ENCODE measurements at places on chromosomes 1 and 21.
A peak's percentile ranks its signal among the peaks of the same experiment; 100 is the strongest.

DNA sequence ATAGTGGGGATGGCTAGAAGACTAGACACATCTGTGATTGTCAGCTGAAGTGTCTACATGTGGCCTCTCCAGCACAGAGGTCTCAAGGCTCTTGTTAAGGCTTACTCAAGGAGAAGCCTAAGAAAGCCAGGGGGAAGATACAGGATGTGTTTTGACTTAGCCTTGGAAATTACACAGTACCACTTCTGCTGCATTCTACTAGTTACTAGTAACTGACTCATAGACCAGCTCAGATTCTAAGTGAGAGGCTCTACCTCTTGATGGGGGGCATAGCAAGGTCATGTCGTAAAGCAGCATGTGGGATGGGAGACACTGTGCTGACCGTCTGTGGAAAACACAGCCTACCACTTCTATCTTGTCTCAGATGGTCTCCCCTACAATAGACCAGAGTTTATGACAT, 99.5 kb downstream of the UBE2U start:
- DNase-seq, result no peak

DNA sequence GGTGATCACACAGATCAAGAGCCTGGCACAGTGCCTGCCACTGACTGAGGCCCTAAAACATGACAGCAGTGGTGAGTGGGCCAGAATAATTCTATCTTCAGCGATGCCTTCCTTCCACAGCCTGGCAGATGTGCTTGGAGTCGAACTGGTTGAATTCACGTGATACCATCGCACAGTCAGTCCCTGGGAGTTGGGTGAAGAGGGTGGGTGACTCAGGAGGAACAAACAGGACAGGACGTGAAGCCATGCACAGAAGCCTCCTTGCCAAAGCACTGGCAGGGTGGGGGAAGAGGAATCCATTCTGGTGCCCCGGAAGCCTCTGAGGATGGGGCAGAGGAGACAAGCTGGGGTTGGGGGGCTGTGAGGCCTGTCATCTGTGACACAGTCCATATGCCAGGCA, 80.3 kb upstream of the WNT4 start:
- DNase-seq, result no peak

GRCh38 chr1:30779294-30780071, 21.9 kb upstream of the LAPTM5 start:
- DNase-seq, result peak; percentile 90

GRCh38 chr1:14514739-14515138, 83.7 kb upstream of the KAZN start:
- DNase-seq, result no peak

- no peak for DNase-seq
Measured at GRCh38 chr1:5424802-5425703, 567.2 kb downstream of the NPHP4 start.

DNA sequence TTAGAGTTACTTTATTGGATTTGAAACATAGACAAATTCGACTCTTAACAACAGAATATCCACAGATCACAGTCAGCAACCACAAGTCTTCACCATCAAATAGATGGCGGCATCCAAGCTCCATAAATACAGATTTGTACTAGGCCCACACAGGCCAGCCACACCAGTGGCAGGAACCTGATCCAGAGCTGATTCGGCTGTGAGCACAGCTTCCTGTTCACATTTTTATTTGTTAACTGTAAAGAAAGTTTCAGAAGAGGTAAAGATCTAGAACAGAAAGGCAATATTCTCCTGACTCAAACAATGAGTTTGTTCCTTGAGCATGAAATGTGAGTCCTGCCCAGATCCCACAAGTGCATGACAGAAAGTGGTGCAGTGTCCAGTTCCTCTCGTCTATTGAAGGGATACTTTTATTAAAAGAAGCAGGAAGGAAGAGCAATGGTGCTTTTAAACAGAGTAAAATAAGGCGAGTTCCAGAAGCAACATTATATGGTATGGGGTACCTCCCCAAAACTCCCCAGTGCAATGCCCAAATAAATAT, 205.8 kb downstream of the SLC45A1 start:
- no peak for DNase-seq

DNA sequence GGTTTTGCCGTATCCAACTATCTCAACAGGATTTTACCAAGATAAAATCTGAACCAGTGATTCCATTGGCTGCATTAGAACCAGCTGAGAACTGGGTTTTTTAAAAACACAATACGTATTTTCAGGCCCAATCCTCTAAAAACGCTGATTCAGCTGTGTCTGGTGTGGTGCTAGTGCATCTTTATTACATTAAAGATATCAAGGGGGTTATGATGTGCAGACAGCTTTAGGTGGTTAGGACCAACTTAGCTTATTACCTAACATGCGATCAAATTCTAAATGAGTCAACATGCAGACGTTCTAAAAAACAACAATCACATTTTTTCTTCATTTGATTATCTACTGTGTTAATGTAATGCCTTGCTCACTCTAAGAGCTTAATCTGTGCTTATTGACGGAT, 32.0 kb upstream of the EXO1 start:
- DNase-seq, result no peak

- no peak for DNase-seq
Measured at GRCh38 chr1:231558708-231559185, 30.3 kb downstream of the TSNAX start.

- no peak for DNase-seq
Measured at GRCh38 chr1:172442843-172443565, 865 bp downstream of the PIGC start.

- DNase-seq, result peak; percentile 15
Measured at GRCh38 chr1:86872086-86872485, 41.8 kb downstream of the SELENOF start.

- no peak for DNase-seq
Measured at GRCh38 chr1:54678776-54679643, 36.7 kb upstream of the TTC4 start.

DNA sequence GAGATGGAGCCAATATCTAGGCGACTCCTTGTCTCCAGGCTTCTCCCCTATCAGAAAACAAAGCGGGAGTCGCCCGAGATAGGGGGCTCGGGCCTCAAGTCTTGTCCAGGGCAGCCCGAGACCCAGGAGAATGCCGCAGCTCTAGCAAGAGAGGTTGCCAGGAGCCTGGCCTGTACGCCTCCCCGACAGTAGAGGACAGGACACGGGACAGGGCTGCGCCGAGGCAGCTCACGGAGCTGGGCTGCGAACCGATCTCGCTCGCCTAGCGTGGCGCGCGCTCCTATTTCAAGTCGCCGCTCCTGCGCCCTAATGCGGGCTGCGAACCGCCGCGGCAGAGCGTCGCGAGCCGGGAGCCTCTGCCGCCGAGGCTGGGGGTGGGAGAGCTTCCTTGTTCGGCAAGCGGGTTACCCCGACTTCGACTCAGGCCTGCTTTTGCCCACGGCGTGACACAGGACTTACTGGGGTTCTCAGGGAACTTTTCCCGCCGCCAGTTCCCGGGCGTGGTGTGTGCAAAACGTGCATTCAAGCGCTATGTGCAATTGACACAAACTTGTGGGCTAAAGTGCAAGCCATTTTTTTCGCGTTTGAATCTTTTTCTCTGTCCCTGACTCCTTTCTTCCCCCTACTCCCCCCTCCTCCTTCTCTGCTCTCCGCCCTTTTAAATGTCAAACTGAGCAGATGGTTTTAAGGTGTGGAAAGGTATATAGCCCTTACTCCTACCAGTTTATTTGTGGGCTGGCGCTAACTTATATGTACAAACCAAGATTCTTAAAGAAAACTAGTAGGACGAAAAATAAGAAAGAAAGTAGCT, 2.4 kb upstream of the PROX1 start:
- DNase-seq, result no peak

GRCh38 chr1:75237316-75237715, 103.1 kb downstream of the LHX8 start:
- no peak for DNase-seq

DNA sequence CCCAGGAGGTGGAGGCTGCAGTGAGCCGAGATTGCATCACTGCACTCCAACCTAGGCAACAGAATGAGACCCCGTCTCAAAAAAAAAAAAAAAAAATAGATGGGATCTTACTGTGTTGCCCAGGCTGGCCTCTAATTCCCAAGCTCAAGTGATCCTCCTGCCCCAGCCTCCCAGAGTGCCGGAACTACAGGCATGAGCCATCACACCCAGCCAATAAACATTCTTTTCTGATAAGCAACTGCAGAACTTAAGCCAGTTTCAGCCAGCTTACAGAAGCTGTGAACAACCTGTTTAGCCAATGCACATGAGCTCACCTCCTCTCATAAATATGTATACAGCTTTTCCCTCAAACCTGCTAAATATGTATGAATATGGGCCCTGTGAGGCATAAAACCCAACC, 3.1 kb upstream of the MIIP start:
- DNase-seq, result no peak

- DNase-seq, result peak; percentile 1
Measured at GRCh38 chr1:157734321-157734720, 33.8 kb upstream of the FCRL3 start.

GRCh38 chr21:15943009-15943666, 213.4 kb downstream of the USP25 start:
- no peak for DNase-seq

DNA sequence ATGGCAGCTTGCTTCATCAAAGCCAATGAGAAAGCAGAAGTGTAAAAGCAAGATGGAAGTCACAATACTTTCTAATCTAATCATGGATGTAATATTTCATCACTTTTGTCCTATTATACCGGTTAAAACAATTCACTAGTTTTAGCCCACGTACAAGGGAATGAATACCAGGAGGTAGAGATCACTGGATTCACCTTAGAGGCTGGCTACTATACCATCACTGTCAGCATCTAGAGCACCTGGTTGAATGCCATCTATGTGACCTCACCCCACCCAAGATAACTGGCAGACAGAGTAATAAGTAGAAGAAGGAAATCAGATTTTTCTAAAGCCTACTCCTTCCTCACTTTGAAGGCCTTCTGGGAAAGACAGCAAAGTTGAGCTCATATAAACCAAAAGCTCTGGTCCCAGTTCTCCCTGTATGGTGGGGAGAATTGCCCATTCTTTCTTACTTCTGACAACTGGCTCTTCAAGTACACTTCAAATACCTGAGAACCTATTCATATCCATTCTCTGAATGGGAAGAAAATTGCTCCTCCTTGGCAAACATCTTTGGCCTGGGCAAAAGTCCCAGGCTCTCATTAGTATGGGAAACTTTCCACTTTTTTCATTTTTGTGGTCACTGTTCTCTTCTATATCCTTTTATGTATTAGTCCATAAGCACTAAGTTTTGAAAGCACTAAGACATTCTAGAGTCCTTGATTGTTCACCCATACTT, 24.8 kb downstream of the HSD3B1 start:
- DNase-seq, result no peak

DNA sequence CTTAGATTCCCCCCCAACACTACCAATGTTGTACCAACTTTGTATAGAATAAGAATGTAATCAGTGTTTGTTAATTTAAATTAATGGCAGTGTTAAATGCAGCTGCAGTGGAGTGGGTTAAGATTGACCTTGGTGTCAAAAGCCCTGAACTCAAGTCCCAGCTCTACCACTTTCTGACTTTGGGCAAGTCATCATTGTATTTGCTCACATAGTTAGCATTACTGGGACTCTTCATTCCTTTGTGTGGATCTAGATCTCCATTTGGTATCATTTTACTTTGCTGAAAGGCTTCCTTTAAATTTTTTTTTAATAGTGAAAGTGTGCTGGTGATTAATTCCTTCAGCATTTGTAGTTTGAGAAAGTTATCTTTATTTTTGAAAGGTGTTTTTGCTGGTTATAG, 22.2 kb upstream of the PHGDH start:
- no peak for DNase-seq

GRCh38 chr21:33383056-33383888, 19.9 kb upstream of the IFNGR2 start:
- DNase-seq, result no peak

DNA sequence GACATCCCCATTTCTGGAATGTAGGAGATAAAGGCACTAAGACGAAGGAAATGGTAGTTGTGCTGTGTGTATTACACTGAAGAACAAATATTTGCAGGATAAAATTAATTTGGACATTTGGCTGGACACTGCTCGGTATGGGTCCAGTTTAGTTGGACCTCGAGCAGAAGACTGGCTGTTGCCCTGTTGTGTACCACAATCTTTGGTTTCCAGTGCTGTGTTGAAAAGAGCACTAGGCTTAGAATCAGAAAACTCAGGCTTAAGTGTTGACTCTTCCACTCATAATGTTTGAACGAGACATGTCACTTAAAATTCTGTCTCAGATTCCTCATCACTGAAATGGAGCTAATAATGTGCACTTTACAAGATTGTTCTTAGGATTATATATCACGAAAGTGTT, 1.2 kb upstream of the ARPC5 start:
- DNase-seq, result no peak

GRCh38 chr1:15885269-15885668, 37.8 kb downstream of the SPEN start:
- no peak for DNase-seq

GRCh38 chr1:205056956-205057568, 14.1 kb downstream of the CNTN2 start:
- DNase-seq, result no peak

DNA sequence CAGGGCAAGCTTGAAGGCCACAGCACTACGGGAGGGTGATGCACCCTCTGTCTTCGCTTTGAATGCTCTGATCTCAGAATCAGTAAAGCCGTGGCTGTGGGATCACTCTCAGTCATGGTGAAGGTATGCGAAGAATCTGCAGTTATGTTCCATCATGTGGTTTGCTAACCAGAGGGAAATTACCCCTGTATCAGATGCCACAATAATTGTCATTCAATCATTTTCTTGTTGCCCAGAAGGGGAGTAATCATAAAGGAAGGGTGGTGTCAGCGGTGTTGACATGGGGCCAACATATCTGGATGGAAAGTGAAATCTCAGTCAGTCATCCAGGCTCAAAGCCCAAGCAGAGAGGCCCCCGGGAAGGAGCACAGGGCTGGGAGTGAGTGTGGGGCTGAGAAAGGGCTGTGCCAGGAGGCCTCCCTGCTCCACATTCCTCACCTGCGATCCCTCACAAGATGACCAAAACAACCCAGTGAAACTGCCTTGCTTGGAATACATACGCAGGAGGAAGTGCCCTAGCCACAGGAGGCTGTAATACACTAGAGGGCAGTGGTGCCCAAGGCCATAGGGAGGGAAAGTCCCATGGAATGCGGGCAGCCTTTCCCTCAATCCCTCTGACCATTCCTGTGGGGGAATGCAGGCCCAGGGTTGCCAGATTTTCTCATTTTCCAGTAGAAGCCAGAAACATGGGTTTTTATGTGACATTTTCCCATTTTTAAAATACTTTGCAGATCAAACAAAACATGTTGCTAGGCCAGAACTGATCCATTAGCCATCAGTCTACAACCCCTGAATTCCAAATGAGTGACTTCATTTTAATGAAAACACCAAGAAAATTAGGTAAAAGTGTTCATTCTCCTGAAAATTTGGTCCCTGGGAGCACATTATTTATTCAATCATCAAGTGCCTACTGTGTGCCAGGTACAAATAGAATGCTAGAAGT, 95.7 kb upstream of the VANGL1 start:
- peak; percentile 50 for DNase-seq

Measured in muscle of back (tissue), 13 donors.